ENCODE measurements at places on chromosomes 7 and 10. TPM values are rescaled to one million over a fixed set of nuclear protein-coding genes. Genes with fewer than 3 reads are reported as not detected.

- no peak overlapping the region for H3K27ac ChIP-seq
- H3K27me3 ChIP-seq = no peaks in the 10 kb centered on the region
- no peak for DNase-seq
- H3K4me3 ChIP-seq = no peak overlapping the region
These were observed 468.9 kb downstream of the IPMK start for GRCh38 chr10:57798830-57799229.

GRCh38 chr10:26612151-26612915, 85.2 kb upstream of the PDSS1 start:
- DNase-seq = no peak
- H3K36me3 ChIP-seq = no peaks in the 10 kb centered on the region

DNA sequence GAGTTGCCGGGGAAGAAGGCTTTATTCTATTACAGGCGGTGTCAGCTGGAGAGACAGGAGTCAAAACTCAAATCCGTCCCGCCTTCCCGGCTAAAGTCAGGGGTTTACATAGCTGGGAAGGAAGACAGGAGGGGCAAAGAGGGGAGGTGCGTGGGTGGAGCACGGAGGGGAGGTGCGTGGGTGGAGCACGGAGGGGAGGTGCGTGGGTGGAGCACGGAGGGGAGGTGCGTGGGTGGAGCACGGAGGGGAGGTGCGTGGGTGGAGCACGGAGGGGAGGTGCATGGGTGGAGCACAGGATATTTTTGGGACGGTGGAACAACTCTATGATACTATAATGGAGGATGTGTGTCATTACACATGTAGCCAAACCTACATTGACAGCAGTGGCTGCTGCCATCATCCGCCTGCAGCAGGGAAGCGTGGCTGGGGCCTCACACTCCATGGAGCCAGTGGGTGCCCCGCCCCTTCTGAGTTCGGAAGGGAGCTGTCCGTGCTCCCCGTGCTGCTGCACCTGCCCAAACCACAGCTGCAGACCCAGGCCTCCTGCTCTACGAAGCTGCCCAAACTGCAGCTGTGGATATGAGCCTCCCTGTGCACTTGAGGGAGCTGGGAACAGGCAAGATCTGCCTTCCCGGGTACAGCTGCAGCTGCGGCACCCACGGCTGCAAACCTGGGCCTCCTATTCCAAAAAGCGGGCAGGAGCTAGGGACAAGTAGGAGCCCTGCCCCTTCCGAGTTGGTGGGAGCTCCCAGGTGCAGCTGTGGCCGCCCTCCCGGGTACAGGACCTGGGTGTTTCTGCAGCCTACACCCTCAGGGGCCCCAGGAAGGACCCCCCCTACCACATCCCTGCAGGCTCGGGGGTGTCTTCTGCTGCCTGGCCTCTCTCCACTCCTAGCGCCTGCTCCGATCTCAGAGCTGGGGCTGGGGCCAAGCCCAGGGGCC, 119.4 kb downstream of the DYNC2I1 start:
- H3K4me3 ChIP-seq = no peak overlapping the region
- no peaks in the 10 kb centered on the region for H3K27me3 ChIP-seq
- H3K4me1 ChIP-seq = peaks cover 14% of the 10 kb centered on the region
- no peak overlapping the region for H3K27ac ChIP-seq
- no peaks in the 10 kb centered on the region for H3K36me3 ChIP-seq

GRCh38 chr10:86918022-86918471, 39.4 kb downstream of the MMRN2 start:
- peaks cover 62% of the 10 kb centered on the region for H3K36me3 ChIP-seq
- no peak for DNase-seq
- H3K4me3 ChIP-seq = no peak overlapping the region
- no peak overlapping the region for H3K27ac ChIP-seq
- H3K27me3 ChIP-seq = no peaks in the 10 kb centered on the region
- no peaks in the 10 kb centered on the region for H3K4me1 ChIP-seq

DNA sequence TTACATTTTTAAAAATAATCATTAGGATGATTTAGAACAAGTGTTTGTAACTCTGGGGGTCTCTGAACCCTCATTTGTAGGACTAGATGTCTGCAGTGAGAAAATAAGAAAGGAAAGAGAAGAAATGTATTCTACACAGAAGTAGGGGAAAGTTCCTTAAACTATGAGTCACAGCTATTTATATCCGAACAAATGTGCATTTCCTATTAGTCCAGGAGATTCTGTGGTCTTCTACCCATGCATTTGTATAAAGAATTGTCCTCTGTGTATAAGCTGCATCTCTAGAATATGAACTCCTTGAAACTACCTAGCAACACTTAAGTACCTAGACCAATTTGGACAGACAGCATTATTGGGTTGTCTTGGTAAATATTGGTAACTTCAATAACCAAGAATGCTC, 15.9 kb upstream of the CD36 start:
- no peaks in the 10 kb centered on the region for H3K36me3 ChIP-seq
- DNase-seq = no peak

Gene CPED1
- 4.0 TPM for polyA plus RNA-seq

Gene NPC1L1
- 0.15 TPM for polyA plus RNA-seq

All from heart right ventricle (tissue), 16 donors.